ENCODE measurements at places on chromosomes 11 and 22.

DNA sequence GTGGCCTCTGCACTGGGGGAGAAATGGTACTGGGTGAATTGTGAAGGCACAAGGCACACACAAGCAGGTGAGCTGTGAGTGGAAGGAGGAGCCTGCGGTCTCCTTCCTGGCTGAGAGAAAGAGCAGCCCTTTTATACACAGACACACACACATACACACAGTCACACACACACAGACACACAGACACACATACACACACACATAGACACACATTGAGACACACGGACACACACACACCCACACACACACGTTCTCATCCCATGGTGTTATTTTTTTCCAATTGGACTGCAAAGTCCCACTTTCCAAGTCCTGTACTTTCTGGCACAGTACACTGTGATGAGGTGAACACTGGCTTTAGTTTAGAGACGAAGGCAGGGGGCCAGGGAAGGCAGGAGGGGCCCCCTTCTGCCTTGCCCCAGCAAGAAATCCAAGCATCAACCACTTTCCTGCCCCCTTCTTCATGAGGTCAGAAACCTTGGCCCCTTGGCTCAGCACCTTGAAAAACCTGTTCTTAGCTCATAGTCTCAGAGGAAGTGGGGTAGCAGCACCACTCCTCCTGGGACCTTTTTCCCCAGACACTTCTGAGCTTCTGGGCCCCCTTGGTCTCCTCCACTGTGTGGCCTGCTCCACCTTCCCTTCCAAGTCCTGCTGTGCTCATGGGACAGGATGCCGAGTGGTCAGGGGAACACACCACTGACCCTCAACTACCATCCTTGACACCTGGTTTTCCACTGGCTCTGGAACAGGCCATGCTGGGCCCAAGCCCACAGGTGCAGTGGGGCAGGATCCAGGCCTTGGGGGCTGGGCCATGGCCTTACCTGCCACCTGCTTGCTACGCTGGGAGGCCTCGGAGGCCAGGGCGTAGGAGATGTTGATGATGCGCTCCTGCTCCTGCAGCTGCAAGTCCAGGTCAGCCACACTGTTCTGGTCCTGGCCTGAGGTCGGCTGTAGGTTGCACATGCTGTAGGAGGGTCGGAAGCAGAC, 43.8 kb downstream of the C11orf58 start:
- no peak for DNase-seq

DNA sequence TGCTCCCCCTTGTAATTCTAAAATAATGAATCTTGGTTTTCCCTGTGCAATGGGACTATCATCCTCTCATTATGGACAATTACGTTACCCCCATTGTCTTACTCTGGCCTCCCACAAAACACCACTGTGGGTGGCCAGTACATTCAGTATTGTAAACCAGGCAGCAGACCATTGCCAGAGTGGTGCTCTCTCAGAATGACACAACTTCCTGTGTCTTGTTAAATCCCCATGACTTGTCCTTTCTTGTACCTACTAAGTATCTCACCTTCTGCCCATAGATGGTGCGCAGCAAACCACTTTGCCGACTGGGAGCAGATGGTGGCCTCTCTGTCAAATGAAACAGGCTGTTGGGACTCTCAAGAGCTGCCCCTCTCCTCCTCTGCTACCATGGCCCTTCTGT, 287.1 kb upstream of the RAG2 start:
- no peak for DNase-seq

- DNase-seq: peak; percentile 97
Measured at GRCh38 chr11:100849009-100849900, 162.2 kb downstream of the ARHGAP42 start.

DNA sequence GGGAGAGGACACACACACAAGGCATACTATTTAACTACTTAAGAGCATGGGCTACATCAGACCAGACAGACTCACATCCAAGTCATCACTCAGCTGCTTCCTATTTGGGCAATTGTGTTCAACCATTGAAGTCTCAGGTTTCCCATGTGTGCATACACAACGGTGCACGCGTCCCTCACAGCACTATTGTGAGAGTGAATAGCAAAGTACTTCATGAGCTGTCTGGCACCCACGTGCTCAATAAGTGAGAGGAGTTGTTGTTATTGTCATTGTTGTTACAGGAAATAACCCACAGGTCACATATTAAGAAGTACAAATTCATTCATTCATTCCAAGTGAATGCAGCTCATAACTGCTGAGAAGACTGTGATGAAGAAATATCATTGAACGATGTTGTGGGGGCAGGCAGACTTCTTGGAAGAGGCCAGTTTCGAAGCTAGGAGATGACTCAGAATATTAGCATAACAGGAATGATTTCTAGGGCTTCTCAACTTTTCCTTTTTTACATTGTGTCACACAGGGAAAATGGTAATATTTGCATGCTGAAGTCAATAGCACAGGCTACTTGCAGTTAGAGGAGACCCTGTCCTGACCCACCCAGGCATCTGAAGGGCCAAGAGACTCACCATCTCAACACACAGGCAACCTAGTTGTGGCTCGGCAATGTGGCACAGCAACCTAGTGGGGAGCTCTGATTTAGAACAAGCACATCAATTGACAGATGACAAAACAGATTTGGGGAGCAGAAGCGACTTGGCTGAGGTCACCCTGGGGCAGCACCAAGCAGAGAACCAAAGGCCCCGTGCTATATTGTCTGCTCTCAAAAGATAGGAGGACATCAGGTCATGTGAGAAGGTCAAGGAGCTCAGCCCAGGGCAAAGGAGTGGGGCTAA, 606.0 kb downstream of the BUD13 start:
- peak; percentile 52 for DNase-seq

DNA sequence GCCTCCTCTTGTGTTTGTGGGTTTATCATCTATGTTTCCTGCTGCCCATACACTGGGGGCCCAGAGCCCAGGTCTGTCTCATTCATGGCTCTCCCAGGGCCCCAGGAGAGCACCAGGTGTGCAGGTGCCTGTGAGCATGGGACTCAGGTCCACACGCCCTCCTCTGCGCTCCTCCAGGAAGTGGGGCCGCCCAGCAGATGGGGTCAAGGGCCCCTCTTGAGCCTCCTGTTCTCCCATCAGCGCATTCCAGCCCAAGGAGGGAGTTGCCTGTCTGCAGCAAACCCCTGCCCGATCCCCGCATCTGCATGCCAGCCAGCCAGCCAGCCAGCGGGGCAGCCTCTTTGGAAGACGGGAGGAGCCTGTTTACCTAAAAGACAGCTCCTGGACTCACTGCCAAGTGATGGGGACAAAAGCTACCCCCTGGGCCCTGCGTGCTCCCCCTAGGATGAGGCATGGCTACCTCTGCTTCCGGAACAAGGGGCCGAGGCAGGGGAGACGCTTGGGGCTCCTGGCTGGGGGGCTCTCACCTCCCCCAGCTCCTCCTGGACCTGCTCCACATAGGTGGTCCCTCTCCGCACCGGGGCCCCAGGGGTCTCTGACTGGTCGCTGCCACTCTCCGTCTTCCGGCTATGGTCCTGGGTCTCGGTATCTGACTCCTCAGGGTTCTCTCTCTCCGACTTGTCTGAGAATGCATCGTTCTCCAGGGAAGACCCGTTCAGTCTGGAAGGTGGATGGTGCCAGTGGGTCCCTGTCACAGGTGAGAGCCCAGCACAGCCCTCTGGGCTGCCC, 49.7 kb upstream of the CARS1 start:
- no peak for DNase-seq

DNA sequence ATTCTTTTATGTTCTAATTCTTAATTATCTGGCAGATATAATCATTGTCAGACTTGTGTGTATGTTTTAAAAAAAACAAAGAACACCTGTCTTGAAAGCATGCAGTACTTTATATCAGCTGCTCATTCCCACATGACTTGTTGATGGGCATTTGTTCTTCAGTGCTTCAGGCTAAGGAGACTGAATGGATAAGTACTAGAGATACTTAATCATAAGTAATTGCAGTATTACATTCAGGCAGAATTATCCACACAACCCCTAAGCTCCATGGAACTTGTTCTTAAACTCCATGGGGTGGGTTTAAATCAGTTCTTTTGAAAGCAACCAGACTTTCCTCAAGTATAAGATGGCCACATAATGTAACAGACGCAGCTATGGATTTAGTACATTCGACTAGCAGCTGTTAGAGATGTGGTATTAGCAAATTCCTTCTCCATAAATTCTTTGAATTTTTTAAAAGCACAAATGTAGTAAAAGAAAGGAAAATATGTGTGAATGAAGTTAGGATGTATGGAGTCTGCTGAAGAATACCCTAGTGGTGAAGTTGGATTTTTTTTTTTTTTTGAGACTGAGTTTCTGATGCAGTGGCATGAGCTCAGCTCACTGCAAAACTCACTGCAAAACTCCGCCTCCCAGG, 3.0 kb downstream of the JAM3 start:
- peak; percentile 70 for DNase-seq

DNA sequence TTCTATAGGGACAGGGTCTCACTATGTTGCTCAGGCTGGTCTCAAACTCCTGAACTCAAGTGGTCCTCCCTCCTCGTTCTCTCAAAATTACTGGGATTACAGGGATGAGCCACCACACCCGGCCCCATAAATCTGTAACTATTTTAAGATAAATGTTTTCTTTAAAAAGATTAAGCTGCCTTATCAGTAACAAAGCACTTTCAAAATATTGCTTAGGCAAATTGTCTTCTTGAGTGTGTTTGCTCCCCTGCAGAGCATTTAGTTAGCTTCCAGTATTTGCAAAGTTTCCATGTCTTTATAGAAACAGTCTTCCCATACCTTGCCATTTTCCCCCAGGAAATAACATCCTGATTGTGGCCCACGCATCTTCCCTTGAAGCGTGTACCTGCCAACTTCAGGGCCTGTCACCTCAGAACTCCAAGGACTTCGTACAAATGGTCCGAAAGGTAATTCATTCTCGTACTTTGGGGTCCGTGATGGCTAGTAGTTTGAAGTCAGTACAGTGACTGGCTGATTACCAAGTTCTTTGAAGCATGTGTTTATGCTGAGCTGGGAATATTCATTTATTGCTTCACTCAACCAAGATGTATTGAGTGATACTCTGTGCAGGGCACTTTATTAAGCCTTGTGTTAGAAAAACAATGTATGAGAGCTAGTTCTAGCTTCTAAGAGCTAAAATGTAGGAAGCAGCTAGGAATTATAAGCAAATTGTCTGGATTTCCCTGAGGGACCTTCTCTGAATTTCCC, 30.4 kb upstream of the CRTAM start:
- DNase-seq: no peak

GRCh38 chr22:32631507-32632255, 157.1 kb downstream of the FBXO7 start:
- DNase-seq: no peak

GRCh38 chr11:47987781-47988180, 7.4 kb downstream of the PTPRJ start:
- no peak for DNase-seq

- no peak for DNase-seq
Measured at GRCh38 chr22:29009148-29009547, 52.5 kb downstream of the C22orf31 start.

DNA sequence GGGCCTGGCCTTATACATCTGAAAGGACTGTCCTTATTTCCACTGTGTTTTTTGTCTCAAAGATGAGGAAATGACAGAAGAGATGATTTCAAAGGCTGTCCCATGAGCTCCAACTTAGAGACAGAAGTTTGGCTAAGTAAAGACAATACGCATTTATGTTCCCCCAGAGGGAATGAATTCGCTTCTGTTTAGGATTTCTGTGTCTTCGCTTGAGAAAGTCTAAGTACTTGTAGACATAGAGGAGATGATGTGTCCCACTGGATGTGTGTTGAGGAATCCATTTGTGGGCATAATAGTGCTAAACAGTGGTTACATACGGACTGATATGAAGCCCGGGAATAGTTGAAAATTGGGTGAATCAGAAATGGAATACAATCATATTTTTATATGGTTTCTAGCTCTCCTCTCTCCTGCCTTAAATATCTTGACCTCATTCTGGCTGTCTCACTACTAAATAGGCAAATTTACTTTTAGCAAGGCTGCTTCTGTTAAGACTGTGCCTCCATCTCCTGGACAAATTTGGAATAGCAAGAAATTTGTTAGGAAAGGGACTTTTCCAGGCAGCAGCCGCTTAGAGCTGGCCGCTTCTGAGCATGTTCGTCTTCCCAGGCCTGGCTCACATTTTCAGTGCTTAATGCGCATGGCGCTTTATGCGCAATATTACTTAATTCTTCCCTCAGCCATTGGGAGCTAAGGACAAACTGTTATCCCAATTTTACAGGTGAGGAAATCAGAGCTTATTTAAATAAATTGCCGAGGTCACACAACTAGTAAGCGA, 1.9 kb upstream of the PEX26 start:
- DNase-seq: peak; percentile 85

DNA sequence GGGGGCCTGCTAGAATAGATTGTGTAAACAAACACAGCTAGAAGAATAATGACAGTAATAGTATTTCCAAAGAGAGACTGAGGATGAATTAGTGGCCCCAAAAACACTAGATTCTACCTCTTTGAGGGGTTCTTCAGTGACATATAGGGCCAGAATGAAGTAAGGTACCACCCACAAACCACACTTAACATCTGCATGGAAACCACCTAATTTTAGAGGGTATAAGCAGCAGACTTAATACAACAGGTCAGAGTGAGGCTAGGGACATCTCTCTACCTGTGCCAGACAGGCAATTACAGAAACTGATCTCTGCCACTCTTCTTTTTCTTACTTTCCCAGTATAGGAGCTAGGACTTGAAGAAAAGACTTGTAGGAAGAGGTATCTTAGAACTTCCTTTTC, 20.1 kb downstream of the ELP4 start:
- DNase-seq: no peak

- DNase-seq: peak; percentile 48
Measured at GRCh38 chr11:75445315-75445953, 12.4 kb upstream of the KLHL35 start.

DNA sequence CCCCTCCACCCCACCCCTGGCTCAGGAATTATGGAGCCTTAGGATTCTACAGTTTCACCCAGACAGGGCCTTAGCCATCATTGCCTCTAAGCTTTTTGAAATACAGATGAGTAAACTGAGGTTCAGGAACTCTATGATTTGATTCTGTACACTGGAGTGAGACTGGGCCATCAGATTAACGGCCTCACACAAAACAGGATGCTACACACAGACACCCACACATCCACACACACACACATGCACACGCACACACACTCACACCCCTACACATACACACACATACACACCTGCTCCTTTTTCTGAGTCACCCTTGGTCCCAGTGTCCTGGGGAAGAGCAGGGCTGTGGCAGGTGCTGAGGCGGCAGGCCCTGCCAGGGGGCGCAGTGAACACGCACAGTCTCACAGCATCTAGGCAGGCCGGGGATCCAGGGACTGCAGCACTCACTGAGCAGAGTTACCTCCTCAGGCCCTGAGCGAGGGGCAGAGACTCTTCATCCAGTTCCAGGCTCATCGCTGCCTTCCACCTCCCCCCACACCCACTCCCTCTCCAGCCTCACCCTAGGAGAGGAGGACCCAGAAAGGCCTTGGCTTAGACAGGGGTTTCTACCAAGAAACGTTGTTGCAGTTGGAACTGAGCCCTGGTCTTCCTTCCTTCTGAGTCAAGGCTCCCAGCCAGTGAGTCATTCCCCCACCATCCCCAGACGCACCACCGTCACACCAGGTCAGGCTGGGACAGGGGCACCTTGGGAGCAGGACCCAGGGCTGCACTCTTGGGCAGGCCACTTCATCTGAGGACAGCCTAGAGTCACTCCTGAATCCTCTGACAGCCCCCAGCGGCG, 89.8 kb upstream of the PARVA start:
- DNase-seq: peak; percentile 99

- no peak for DNase-seq
Measured at GRCh38 chr11:35163209-35163608, 24.2 kb downstream of the CD44 start.
